Activated T-helper 17 cell treated with anti-CD3 and anti-CD28 coated beads, Interleukin-2, amount 50 U/mL, for 72 hours (primary cell): ENCODE measurements at places on chromosomes 5 and 9. TPM values are rescaled to one million over a fixed set of nuclear protein-coding genes. Genes with fewer than 3 reads are reported as not detected.

GRCh38 chr5:52682492-52682891 lies 105.2 kb upstream of the ITGA1 start:
- ATAC-seq, result no peak

DNA sequence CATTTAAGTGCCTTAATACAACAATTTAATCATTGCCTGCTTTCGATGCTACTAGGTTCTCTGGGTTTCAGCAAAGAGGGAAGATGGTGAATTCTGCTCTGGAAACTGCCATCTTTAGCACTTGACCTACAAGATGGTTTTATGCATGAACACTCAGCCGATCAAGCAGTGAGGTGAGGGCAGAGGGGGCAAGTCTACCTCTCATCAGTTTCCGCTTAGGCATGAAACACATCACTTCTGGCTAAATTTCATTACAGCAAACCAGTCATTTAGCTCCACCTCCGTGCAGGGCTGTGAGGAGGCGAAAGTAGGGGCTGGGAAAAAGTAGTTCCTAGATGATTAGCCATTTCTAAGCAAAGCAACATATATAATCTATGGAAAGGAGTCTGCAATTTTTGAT lies 1018.0 kb downstream of the CDH18 start:
- no peak for ATAC-seq

GRCh38 chr9:37486616-37487548 lies 1.1 kb downstream of the POLR1E start:
- no peak for ATAC-seq

GRCh38 chr5:135823881-135824280 lies 10.6 kb upstream of the SLC25A48 start:
- ATAC-seq, result no peak

DNA sequence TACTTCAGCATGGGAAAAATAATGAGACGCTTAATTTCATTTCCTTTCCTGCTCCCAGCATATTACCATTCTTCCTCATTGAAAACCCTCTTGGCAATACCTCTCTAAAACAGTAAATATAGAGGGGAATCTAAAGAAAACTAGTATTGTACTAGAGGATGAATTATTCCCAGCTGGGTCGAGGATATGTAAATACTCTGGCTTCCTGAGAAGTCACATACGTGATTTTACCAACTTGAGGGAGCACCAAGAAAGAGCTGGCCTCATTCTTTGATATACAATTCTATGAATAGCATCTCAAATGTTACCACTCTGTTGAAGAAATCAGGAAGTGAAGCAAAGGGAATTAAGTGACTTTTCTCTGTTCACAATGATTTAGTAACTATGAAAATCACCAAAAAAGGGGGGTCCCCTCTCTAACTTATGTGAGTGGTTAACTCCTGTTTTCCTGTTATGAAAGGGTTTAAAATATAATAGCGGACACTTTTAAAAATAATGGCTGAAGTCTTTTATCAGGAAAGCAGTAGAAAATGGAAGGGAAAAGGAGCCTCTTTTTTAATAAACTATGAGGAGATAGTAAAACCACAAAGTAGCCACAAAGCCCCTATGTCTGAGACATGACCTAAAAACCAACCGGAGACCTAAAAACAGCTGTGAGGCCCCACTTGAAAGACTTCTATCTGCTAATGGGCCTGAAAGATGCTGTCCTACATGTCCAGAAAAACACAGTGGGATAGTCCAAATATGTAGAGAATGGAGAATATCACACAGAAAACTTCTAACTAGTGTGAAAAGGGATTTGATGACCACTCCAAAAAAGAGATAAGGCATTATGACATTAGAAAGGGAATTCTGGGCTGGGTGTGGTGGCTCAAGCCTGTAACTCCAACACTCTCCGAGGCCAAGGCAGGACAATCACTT lies 42.6 kb downstream of the LPAR1 start:
- ATAC-seq, result no peak

DNA sequence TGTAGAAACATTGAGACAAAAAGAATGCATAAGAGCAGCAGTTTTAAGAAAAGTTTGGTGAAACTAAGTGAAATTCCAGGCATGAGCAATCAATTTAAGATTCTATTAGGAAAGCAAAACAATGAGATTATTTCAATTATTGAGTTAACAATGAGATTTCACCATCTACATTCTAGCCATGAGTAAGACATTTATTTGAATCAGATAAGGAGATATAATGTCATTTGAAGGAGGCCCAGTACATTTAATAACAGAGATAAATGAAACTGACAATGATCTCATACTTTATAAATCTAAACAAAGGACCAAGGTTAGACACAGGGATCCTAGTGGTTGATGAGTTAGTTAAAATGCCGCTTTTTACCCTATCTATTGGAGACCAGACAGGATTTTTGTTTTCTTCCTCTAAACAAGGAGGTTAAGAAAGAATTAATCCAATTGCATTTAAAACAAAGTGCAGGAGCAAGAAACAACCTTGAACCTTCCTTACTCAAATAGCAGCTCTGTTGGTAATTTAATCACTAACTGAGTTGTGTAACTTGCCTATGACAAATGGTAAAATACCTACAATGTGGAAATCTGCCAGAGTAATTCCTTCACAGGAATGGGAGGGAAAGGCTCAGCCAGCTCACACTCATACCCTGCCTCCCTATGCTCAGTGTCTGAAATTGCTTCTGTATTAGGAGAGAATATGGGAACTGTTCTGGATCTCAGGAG lies 103.5 kb upstream of the NR3C1 start:
- ATAC-seq, result no peak

GRCh38 chr5:2883771-2884170 lies 132.3 kb upstream of the IRX2 start:
- no peak for ATAC-seq

- ATAC-seq, result peak; percentile 14
Measured at GRCh38 chr9:134325096-134325812, 1.0 kb upstream of the RXRA start.

GRCh38 chr9:20496328-20496727 lies 126.0 kb downstream of the MLLT3 start:
- no peak for ATAC-seq

GRCh38 chr5:163695830-163696578 lies 190.6 kb downstream of the MAT2B start:
- ATAC-seq, result peak; percentile 62

DNA sequence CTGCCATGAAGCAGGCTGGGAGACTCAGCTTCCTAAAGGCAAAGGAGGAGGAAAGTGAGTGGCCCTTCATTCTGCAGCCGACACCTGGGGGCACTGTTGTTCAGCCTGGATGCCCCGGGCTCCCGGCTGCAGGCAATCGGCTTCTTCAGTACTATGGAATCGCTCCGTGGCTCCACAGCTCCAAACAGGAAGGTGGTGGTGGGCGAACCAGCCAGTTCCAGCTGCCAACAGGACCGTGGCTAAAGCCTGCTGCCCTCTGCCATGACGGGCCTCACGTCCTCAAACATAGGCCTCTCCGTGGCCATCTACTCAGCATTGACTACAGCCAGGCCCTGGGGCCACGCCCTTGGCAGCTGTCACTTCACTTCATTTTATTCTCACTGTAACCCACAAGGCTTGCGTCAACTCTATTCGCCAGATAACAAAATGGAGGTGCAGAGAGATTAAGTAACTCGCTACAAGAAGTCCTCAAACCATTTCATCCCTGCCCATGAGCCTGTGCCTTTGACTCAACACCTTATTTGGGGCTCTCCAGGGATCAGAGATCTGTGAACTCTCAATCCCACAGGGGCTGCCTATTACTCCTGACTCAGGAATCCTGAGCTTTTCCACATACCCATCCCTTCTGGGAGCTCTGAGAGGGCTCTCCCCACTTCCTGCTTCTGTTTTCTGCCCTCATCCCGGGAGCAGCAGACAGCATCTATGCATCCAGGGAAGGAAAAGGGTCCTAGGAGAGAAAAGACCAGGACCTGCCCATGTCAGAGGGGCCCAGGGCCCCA lies 38.0 kb downstream of the PAX5 start:
- peak; percentile 74 for ATAC-seq

DNA sequence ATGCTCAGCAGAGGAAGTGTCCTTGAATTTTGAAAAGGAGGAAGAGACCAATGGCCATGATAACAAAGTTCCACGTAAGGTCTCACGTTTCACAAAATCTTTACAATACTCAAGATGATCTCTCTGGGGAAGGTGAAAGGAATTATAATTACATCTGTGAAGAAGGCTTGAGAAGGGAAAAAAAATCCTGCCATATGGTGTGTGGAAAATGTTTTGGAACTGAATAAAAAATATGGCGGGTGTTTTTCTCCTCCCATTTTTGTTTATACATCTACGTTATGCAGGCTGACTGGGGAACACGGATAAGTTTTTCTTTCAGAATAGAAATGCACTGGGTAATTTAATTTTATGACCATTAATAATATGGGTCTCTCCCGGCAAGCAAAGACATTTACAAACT lies 425.6 kb upstream of the BRINP1 start:
- ATAC-seq, result no peak

DNA sequence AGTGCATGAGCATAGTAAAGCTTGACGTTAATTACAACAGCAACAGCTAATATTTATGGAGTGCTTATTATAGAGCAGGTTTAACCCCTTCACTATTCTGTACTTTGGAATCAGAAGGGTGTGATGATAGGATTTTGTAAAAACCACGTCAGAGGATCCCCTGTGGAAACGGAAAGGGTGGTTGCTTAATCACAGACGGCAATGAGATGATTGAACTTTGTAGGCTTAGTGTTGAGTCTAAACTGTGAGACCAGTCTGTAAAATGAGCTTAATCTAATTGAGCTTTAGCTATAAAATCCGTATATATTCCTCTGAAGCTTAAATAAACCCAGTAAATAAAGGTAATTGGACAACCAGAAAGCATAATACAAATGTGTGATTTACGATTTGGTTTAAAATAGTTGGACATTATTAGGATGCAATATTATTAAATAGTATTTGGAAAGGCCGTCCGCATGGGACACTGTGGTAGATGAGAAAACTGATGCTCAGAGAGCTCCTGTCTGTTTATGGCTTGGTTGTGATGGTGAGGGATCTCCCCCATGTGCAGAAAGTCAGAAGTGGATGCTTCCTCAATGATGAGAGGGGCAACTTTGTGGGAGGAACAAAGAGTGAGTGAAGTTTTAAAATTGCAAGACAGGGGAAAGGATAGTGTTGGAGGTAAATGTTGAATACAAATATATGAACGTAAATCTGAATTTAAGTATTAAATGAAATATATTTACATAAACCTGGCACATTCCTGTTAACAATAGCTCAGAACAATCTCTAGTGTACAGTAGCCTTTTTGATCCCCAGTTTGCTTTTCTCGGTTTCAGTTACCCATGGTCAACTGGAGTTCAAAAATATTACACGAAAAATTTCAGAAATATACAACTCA lies 23.4 kb upstream of the SCGB3A2 start:
- ATAC-seq, result no peak

DNA sequence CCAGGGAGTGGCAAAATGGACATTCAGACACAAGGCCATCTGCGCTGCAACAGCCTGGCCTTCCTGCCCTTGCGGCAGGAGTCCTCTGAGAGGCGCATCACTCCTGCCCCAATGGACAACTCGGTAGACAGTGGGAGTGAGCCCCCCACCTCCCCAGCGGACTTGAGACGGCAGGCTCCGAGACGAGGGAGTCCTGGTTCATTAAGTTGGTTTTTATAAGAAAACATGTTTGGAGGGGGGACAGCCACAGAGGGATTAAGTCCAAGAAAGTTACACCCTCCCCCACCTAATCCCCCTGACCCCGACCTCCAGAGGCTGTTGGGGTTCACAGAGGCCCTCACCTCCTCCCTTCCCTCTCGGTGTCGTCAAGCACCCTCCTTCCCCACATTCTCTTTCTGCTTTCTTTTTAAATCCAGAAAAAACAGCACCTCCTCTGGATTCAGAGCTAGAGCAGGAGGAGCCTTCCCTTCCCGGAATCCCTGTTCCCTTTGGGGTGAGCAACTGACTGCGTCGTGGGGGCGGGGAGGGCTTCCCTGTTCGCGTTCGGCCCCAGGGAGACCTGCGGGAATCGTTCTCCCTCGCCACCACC lies 1.8 kb upstream of the EGR1 start:
- no peak for ATAC-seq

GRCh38 chr9:133677126-133678010 lies 41.2 kb downstream of the DBH start:
- peak; percentile 98 for ATAC-seq

Gene SPAG8
- total RNA-seq, result 0.58 TPM

Gene ARID3C
- 0.42 TPM for total RNA-seq

Gene AMACR
- 5.4 TPM for total RNA-seq

Gene FCN2
- total RNA-seq, result not detected

Gene PNPLA7
- 2.9 TPM for total RNA-seq

Gene CCDC192
- total RNA-seq, result not detected

Gene SKP1
- 152 TPM for total RNA-seq

Gene SHISAL2B
- total RNA-seq, result not detected

Gene ATP10B
- not detected for total RNA-seq

Gene TAF1L
- not detected for total RNA-seq

Gene SLC45A2
- not detected for total RNA-seq

Gene TNFSF8
- 17.2 TPM for total RNA-seq
